ENCODE measurements at places on chromosomes 4 and X.

- no peak for DNase-seq
These were observed 15.7 kb downstream of the ATP10D start for GRCh38 chr4:47500776-47501175.

- DNase-seq = no peak
These were observed 758 bp downstream of the SDAD1 start for GRCh38 chr4:75989846-75990528.

DNA sequence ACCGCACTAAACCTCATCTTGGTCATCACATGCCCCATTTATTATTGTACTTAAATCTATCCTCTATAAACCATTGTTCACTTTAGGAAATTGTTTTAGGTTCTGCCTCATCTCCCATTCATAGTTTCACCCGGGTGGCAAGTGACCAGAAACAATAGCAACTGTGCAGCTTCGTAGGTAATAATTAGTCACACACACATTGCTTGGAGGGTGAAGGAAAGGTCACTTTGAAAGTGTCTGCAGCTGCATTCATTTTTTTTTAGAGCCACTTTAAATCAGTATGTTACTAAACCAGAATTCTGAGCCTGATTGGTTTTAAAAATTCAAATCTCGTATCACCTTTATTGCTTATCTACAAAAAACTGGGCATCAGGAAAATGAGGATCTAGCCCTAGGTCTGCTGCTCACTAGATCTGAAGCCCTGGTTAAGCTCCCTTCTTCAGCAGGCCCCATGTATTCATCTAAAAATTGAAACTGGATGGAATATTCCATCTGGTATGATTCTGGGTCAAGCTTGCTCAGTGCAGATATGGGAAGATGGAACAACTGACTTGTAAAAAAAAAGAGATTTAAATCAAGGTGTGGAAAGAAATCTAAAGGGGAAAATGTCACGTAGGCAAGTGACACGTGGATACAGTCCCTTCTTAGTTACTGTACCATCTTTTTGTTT is 62.4 kb downstream of the LIMCH1 start:
- DNase-seq = no peak

GRCh38 chr4:3044870-3045819 is 29.2 kb downstream of the HTT-AS start:
- no peak for DNase-seq

- peak; percentile 8 for DNase-seq
These were observed 54.5 kb upstream of the CCDC149 start for GRCh38 chr4:24967346-24967745.

- DNase-seq = no peak
These were observed 65.1 kb downstream of the MAB21L2 start for GRCh38 chr4:150647008-150647407.

DNA sequence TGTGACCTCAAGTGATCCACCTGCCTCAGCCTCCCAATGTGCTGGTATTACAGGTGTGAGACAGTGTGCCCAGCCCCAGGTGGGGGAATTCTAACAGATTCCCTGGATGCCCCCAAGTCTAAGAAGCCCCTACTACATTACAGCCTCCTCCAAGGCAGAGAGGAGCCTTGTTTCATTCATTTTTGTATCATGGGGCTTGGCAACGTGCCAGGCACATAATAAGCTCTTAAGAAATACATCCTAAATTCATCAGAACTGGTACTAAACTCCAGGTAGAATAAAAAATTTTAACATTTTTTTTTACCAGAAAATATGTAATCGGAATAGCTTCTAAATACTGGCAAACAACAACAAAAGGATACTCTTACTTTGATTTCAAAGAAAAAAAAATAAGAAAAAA is 127.1 kb downstream of the CHIC2 start:
- DNase-seq = no peak

GRCh38 chrX:10109695-10110094 is 47.1 kb upstream of the CLCN4 start:
- no peak for DNase-seq

- no peak for DNase-seq
These were observed 128.6 kb downstream of the CPE start for GRCh38 chr4:165507381-165507780.

DNA sequence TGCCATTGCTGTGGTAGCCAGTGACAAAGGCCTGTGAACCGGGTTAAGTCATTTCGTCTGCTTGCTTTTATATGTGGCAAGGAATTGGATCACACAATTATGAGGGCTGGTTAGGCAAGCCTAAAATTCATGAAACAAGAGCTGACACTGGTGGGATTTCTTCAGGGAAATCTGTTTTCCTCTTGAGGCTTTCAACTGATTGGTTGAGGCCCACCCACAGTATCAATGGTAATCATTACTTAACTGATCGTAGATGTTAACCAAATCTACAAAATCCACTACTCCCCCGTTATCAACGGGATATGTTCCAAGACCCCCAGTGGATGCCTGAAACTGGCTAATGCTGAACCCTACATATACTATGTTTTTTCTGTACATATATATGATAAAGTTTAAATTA is 13.0 kb downstream of the RBMX2 start:
- DNase-seq = no peak

Data from liver (tissue), 10 donors.